A673 (cell line): ENCODE measurements at places on chromosomes 1 and 21. TPM values are rescaled to one million over a fixed set of nuclear protein-coding genes. Genes with fewer than 3 reads are reported as not detected.

DNA sequence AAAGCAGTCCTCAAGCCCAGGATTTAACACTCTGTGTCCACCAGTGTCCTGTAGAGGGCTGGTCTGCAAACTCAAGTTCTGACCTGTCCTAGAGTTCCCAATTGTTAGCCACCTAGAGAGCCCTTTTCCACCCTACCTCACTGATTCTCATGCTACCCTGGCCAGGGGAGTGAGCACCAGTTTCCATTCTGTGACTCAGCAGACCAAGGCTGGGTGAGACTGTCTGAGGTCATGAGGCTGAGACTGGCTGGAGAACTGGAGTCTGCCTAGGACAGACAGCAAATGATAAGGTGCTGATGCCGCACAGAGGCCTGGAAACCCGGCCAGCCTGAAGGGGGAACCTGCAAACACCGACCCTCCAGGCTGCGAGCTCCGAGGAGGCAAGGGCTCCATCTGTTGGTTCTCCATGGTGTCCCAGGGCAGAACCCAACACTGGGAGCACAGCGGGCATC, 13.7 kb downstream of the GLIS1 start:
- no peaks in the 10 kb centered on the region for H3K27me3 ChIP-seq
- no peaks in the 10 kb centered on the region for H3K36me3 ChIP-seq
- DNase-seq: peak; percentile 22
- H3K4me1 ChIP-seq: no peaks in the 10 kb centered on the region

DNA sequence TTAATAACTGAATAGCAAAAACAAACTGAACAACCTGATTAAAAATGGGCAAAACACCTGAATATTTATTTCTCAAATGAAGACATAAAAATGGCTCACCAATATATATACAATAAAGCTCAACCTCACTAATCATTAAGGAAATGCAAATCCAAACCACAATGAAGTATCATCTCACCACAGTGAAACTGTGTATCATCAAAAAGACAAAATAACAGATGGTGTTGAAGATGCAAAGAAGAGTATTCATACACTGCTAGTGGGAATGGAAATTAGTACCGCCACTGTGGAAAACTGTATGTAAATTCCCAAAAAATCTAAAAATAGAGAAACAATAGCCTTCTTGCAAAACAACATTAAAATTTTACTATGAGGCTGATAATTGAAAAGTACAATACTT, 1660.1 kb upstream of the B3GALT2 start:
- no peaks in the 10 kb centered on the region for H3K4me1 ChIP-seq
- H3K27me3 ChIP-seq: no peaks in the 10 kb centered on the region
- H3K27ac ChIP-seq: no peak overlapping the region
- no peak for DNase-seq

Gene ANGPTL7
- total RNA-seq: not detected in 2 replicates

- no peak for DNase-seq
- peaks cover 3% of the 10 kb centered on the region for H3K4me1 ChIP-seq
- no peaks in the 10 kb centered on the region for H3K36me3 ChIP-seq
- H3K4me3 ChIP-seq: no peak overlapping the region
- H3K27ac ChIP-seq: peak overlapping the region; percentile 16
Measured at GRCh38 chr1:108575375-108575774, 15.5 kb downstream of the EEIG2 start.

Gene KRTAP19-3
- not detected in 2 replicates for total RNA-seq

DNA sequence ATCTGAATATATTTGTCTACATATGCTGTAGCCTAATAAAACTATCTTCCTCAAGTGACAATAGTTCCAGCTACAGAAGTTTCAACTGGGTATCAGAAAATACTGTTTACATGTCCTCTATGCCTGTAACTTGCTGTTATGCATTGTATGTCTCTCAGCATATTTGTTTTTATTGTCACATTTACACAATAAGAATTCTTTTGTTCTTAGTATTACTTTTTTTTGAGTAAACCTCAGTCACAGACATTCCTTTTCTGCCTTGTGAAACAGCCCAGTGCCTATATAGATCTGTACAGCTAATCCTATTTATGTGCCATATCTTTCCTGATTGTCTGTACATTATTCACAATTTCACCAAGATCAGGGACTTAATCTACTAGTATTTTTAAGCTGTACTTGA, 565.2 kb downstream of the NEGR1 start:
- DNase-seq: no peak
- H3K36me3 ChIP-seq: no peaks in the 10 kb centered on the region
- no peaks in the 10 kb centered on the region for H3K27me3 ChIP-seq
- no peak overlapping the region for H3K4me3 ChIP-seq

GRCh38 chr1:213572912-213573647, 414.7 kb upstream of the PROX1 start:
- peaks cover 10% of the 10 kb centered on the region for H3K27me3 ChIP-seq
- no peaks in the 10 kb centered on the region for H3K36me3 ChIP-seq
- H3K27ac ChIP-seq: no peak overlapping the region
- DNase-seq: no peak
- H3K4me1 ChIP-seq: no peaks in the 10 kb centered on the region

Gene TEX38
- total RNA-seq: not detected in 2 replicates

DNA sequence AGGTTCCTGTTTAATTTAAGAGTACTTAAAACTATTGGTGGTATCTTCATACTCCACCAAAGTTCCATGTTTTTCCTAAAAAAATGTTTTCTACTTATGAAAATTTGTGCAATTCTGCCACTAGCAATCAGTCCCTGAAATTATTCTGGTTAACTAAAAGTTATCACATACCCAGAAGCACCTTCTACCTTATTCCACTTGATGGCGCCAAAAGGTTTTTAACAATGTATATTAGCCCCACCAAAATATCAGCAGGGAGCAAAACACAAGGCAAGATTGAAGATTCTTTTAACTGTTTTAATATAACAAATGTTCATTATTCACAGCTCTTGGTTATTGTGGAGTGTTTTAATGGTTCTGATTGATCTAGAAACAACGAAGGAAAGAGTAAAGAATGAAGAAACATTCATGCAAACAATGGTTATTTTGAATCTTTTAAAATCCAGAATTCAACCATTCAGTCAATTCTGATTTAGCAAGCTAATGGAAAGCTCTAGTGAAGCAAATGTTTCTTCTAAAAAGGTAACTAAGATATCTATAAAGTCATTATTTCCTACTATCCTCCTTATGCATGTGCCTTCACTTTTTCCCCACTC, 67.2 kb downstream of the TTLL7 start:
- H3K36me3 ChIP-seq: no peaks in the 10 kb centered on the region
- no peak overlapping the region for H3K4me3 ChIP-seq
- peaks cover 18% of the 10 kb centered on the region for H3K4me1 ChIP-seq
- no peak overlapping the region for H3K27ac ChIP-seq
- no peaks in the 10 kb centered on the region for H3K27me3 ChIP-seq

GRCh38 chr1:248924696-248925532, 18.9 kb downstream of the PGBD2 start:
- no peak overlapping the region for H3K27ac ChIP-seq
- no peaks in the 10 kb centered on the region for H3K27me3 ChIP-seq
- no peak overlapping the region for H3K4me3 ChIP-seq
- peak; percentile 77 for DNase-seq
- H3K4me1 ChIP-seq: no peaks in the 10 kb centered on the region

Gene AMPD1
- 0.19 and 0.37 TPM in 2 replicates for total RNA-seq

- H3K36me3 ChIP-seq: no peaks in the 10 kb centered on the region
- no peak for DNase-seq
- no peak overlapping the region for H3K27ac ChIP-seq
Measured at GRCh38 chr1:164779376-164779775, 220.4 kb downstream of the PBX1 start.

GRCh38 chr21:42257091-42257765, 38.3 kb downstream of the ABCG1 start:
- no peaks in the 10 kb centered on the region for H3K4me1 ChIP-seq
- H3K27ac ChIP-seq: no peak overlapping the region
- no peaks in the 10 kb centered on the region for H3K27me3 ChIP-seq
- no peak for DNase-seq
- no peaks in the 10 kb centered on the region for H3K36me3 ChIP-seq
- H3K4me3 ChIP-seq: no peak overlapping the region

Gene DCDC2B
- total RNA-seq: not detected in 2 replicates

- H3K4me3 ChIP-seq: no peak overlapping the region
- no peaks in the 10 kb centered on the region for H3K36me3 ChIP-seq
- peak; percentile 7 for DNase-seq
Measured at GRCh38 chr1:101088431-101088830, 62.8 kb upstream of the DPH5 start.

GRCh38 chr21:39657091-39657689, 44.5 kb downstream of the B3GALT5 start:
- H3K4me3 ChIP-seq: no peak overlapping the region
- no peak overlapping the region for H3K27ac ChIP-seq
- no peaks in the 10 kb centered on the region for H3K27me3 ChIP-seq
- H3K4me1 ChIP-seq: no peaks in the 10 kb centered on the region
- DNase-seq: no peak

DNA sequence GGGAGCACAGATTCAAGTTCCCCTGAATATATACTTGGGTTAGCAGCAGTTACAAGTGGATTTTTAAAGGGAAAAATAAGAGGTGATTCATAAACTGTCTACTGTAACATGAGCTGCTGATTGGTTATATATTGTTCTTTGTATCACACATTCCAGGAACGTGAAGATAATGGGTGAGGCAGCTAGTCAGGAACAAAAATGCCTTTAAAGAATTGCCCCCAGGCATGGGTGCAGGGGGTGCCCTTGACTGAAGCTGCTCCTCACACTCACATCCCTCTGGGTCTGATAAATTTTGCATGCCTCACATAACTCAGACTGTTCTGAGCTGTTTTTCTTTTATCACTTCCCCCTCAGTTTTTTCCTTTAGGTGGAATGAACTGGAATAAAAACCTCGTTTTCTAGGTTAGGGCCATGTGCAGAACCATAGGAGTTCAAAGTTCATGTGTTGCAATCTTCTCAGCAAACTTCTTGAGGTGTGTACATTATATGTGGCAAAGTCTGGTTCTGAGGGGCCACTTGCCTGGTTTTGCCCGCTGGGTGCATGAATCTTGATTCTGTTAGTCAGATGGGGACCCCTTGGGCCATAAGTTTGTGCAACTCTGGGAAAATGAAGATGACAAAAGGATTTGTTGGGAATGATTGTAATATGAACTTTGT, 21.1 kb downstream of the TBX19 start:
- H3K27me3 ChIP-seq: no peaks in the 10 kb centered on the region
- no peak overlapping the region for H3K27ac ChIP-seq
- no peaks in the 10 kb centered on the region for H3K36me3 ChIP-seq
- no peak overlapping the region for H3K4me3 ChIP-seq
- peak; percentile 24 for DNase-seq

GRCh38 chr1:219119839-219120238, 53.8 kb upstream of the LYPLAL1 start:
- no peak overlapping the region for H3K4me3 ChIP-seq
- H3K4me1 ChIP-seq: peaks cover 32% of the 10 kb centered on the region
- H3K36me3 ChIP-seq: no peaks in the 10 kb centered on the region
- peak; percentile 2 for DNase-seq
- H3K27ac ChIP-seq: no peak overlapping the region

Gene S100B
- total RNA-seq: not detected in 2 replicates

DNA sequence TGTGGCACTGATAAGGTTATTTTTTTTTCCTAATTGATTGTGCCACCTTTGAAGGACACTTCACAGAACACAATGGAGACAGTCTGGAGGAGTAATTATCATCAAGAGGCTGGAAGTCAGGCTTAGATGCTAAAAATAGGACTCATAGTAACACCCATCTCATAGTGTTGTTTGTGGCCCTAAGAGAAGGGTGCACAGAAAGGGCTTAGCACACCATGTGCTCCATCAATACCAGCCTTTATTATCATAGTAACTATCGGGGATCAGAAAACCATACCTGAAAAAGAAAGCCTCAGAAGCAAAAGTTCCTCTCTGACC, 11.9 kb downstream of the NIPAL3 start:
- no peaks in the 10 kb centered on the region for H3K4me1 ChIP-seq
- no peak overlapping the region for H3K27ac ChIP-seq
- H3K4me3 ChIP-seq: no peak overlapping the region
- no peak for DNase-seq

DNA sequence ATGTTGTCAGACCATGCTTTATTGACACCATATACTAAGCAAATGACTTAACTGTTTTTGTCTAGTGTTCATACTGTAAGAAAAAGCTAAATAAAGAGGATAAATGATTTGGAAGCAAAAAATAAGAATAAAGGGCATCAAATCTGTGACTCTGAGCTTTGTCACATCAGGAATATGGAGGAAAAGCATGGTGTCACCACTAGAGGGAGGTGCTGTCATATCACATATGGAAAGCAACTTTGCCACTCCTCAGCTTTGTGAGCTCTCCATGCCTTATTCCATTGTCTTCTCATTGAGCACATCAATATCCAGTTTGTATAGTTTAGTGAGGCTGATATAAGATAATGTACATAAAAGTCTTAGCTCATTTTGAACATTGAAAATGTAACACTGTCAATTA, 20.8 kb upstream of the GBP1 start:
- H3K27me3 ChIP-seq: no peaks in the 10 kb centered on the region
- DNase-seq: peak; percentile 78
- no peaks in the 10 kb centered on the region for H3K4me1 ChIP-seq
- H3K27ac ChIP-seq: no peak overlapping the region
- H3K4me3 ChIP-seq: no peak overlapping the region

Gene DNAJC28
- 1.7 and 2.1 TPM in 2 replicates for total RNA-seq

- no peaks in the 10 kb centered on the region for H3K27me3 ChIP-seq
- H3K27ac ChIP-seq: no peak overlapping the region
- DNase-seq: no peak
- H3K36me3 ChIP-seq: no peaks in the 10 kb centered on the region
- no peaks in the 10 kb centered on the region for H3K4me1 ChIP-seq
Measured at GRCh38 chr1:226820941-226821718, 49.3 kb upstream of the PSEN2 start.

DNA sequence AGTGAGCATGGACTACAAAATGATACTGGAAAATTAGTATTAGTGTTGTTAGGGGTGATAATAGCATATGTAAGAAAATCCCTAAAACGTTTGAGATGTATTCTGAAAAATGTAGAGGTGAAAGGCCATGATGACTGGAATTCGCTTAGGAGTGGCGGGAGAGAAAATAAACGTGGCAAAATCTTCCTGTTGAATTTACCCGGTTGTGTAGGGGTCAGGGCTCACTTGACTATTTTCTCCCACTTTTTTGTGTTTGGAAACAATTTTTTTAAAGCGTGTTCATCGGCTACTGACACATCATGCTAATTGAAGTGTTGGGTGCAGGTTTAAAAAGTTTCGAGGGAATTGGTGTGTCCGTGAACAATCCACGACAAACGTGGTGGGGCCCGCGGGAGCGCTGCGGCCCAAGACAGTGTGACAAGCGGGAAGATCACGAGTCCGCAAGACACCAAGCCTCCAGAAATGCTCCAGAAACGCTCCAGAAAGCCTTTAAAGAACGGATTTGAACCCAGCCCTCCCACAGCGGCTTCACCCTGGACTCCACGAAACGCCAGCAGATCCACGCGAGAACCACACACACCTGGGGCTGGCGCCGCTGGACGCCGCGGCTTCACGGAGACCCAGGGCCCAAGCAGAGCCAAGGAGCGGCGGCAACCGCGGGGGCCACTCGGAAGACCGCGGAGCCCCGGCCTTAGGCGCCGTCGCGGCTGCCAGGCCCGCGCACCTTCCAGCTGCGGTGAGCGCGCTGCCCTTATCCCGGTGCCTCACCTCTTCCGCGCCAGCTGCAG, 573 bp downstream of the PSMG1 start:
- peaks cover 7% of the 10 kb centered on the region for H3K36me3 ChIP-seq

- no peak overlapping the region for H3K27ac ChIP-seq
- H3K4me1 ChIP-seq: no peaks in the 10 kb centered on the region
Measured at GRCh38 chr1:164101802-164102201, 457.2 kb upstream of the PBX1 start.

Gene PKLR
- total RNA-seq: not detected in 2 replicates

- H3K4me3 ChIP-seq: no peak overlapping the region
- DNase-seq: no peak
- peak overlapping the region; percentile 56 for H3K27ac ChIP-seq
- H3K27me3 ChIP-seq: no peaks in the 10 kb centered on the region
Measured at GRCh38 chr1:198773030-198773429, 134.2 kb downstream of the PTPRC start.

- peak; percentile 90 for DNase-seq
- H3K27me3 ChIP-seq: no peaks in the 10 kb centered on the region
- peak overlapping the region; percentile 92 for H3K4me3 ChIP-seq
- H3K27ac ChIP-seq: peak overlapping the region; percentile 96
Measured at GRCh38 chr1:107139833-107140702, 771 bp upstream of the NTNG1 start.
